ENCODE measurements at places on chromosomes 6 and 20.

DNA sequence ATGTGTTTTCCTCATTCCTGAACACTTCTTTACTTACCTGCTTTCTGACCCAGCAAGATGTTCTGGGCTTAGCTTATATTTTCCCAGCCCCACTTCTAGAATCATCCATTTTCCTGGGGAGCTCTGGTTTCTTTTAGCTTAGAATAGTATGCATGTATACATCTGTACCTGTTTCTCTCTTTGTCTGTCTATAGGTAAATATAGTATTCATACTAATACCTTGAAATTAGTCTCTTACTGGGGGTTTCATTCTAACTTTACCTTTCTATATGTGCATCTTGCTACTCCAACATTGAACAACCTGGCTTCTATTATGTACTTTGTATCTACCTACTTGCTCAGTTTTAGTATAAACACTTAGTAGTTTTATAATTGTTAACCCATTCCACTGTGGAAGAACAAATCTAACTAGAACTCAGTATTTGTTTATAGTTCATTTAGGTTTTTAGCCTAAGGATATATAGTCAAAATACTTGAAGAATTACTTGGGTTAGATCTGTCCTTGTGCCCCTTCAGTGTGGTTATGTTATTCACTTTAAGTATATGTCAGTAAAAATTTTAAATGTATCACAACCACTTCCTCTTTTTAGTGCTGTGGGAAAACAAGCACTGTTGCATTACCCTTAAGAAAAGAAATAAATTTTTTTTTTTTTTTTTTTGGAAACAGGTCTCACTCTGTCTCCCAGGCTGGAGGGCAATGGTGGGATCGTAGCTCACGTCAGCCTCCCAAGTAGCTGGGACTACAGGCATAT is 54.0 kb downstream of the ASXL1 start:
- no peak for DNase-seq

- no peak for DNase-seq
Measured at GRCh38 chr6:109332748-109333147, 49.5 kb downstream of the CD164 start.

GRCh38 chr20:58746620-58747019 is 54.0 kb downstream of the NPEPL1 start:
- DNase-seq: no peak

DNA sequence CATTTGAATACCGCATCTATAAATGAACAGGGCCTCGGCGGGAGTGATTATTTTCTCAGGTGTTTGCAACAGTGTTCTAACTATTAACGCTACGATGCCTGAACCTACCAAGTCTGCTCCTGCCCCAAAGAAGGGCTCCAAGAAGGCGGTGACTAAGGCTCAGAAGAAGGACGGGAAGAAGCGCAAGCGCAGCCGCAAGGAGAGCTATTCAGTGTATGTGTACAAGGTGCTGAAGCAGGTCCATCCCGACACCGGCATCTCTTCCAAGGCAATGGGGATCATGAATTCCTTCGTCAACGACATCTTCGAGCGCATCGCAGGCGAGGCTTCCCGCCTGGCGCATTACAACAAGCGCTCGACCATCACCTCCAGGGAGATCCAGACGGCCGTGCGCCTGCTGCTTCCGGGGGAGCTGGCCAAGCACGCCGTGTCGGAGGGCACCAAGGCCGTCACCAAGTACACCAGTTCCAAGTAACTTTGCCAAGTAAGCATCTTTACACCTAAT is 70.9 kb downstream of the HFE start:
- peak; percentile 99 for DNase-seq

DNA sequence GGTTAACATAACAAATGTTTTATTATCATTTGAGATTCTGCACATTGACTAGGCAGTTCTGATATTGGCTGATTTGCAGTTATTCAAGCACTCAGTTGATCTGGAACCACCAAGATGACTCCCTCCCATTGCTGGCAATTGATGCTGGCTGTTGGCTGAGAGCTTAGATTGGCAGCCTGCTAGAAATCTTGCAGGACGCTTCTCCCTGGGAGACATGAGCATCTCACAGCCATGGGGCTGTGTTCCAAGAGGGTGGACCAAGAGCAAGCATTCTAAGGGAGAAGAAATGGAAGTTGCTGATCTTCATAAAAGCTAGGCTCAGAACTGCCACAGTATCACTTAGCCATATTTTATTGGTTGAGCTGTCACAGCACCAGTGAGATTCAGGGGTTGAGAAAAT is 233.4 kb upstream of the ID4 start:
- no peak for DNase-seq

DNA sequence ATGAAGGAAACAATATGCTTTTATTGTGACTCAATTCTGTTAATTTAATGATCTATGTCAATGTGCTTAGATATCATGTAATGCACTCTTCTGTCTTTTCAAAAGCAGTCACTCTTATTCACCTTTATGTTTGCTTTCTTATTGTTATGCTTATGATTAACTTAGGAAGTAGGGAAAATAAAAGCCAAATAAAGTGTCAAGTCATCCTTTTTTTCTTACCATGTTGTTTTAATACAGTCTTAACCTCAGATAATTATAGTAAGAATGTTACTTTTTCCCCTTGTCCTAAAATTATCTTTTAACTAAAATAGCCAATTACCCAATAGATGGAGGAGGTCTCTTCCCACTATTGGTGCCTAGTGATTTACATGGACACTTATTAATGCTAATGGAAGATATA is 72.6 kb downstream of the TFAP2B start:
- no peak for DNase-seq

DNA sequence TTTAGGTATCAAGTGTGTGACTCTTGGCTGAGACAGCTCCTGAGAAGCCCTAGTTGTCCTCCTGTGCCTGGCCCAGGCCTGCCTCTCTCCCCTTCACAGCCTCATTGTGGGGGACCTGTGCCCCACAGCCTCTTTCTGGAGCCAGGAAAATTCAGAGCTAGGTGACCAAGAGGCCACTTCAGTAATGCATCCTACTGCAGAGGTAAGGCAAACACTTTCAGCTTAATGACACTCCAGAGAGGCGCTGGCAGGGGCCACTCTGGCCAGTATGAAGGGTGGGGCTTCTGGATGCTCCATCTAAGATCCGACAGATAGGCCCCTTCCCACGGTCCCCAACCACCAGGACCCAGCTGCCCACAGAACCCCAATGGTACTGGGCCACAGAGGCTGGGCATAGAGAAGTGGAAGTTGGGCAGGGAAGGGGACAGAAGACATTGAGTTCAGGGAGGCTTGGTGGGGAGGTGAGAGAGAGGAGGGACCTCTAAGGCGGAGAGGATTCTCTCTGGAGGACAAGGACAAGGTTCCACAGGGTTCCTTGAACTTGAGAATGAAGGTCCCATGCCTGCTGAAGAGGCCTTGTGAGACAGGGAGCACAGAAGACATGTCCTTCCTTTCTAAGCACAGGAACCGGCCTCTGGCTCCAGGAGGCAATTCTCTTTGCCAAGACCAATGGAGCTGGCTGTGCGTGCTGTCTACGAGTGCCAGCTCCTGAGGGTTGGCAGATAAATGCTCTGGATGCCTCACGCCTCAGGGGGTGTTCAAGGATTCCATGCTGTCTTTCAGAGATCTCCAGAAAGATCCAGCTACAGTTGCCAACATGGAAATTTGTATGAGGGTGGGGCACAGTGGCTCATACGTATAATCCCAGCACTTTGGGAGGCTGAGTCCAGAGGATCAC is 46.4 kb upstream of the TGM2 start:
- DNase-seq: no peak

DNA sequence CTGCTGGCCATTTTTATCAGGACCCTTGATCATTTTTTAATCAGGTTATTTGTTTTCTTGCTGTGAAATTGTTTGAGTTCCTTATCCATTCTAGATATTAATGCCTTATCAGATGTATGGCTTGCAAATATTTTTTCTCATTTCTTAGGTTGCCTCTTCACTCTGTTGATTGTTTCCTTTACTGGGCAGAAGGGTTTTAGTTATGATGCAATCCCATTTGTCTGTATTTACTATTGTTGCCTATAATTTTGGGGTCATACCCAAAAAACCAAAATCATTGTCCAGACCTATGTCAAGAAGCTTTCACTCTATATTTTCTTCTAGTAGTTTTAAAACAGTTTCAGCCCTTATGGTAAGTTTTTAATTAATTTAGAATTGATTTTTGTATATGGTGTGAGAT is 172.5 kb downstream of the SLC24A3 start:
- no peak for DNase-seq

GRCh38 chr20:7792150-7792869 is 147.9 kb downstream of the HAO1 start:
- DNase-seq: no peak

- no peak for DNase-seq
Measured at GRCh38 chr6:137299681-137300080, 80.5 kb upstream of the IFNGR1 start.

GRCh38 chr6:23465912-23466311 is 660.1 kb upstream of the NRSN1 start:
- DNase-seq: no peak

GRCh38 chr6:166459906-166460305 is 77.2 kb upstream of the MPC1 start:
- no peak for DNase-seq

GRCh38 chr6:92271091-92271490 is 1148.3 kb downstream of the EPHA7 start:
- no peak for DNase-seq

DNA sequence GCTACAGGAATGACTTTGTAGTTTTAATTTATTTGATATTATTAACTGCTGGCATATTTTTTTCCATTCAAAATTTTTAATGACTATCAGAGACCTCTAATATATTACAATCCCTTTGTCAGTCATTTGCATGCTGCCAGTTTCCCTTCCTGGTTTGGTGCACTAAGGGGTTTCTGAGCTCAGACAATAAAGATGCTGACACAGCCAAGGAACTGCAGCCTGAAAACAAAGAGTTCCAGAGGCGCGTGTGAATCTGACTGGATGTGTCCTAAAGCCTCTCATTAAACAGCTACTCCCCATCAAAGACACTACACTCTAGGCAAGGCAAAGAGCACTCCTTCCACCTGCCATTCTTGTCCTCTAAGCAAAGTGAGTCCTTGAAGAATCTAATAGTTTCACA is 116.8 kb upstream of the DST start:
- DNase-seq: no peak

DNA sequence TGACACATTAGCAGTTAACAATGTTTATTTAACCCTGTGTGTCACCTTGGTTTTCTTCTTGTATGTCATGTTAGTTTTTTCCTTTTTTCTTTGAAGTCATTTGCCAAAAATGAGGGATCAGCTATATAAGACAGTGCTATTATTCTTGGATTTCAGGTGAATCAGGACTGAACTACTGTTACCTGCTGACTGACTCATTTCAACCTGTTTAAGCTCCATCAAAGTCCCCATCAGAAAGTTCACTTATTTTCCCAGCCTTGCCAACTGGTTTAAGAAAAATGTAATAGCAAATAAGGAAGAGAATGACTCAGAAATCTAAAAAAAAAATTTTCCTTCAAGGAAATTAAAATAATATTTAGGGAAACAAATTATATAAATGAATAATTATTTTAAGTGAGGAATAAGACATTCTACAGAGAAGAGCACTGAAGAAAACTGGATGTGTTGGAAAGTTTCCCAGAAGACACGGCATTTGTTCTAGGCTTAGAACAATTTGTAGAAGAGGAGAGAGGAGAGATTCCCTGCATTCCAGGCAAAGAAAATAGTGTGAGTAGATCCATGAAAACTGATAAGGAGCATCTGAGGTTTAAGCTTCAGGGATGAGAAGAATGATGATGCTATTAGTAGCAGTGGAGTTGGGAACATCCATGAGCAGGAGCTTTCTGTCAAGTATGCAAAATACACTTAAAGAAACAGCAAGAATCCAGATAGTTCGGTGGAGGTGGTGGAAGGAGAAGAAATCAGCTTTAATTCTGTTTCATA is 84.9 kb upstream of the SIM1 start:
- DNase-seq: no peak

DNA sequence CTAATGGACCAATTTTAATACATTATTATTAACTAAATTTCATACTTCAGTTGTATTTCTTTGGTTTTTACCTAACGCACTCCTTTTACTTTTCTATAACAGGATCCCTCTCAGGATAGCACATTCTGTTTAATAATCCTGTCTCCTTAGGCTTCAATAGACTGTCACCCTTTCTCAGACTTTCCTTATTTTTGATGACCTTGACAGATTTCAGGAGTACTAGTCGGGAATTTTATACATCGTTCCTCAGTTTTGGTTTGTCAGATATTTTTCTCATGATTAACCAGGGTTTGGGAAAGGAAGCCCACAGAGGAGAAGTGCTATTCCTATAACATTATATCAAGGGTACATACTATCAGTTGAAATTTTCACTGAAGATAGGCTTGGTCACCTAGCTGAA is 768.0 kb upstream of the GJE1 start:
- no peak for DNase-seq

- no peak for DNase-seq
Measured at GRCh38 chr20:45997187-45997586, 11.5 kb upstream of the MMP9 start.

DNA sequence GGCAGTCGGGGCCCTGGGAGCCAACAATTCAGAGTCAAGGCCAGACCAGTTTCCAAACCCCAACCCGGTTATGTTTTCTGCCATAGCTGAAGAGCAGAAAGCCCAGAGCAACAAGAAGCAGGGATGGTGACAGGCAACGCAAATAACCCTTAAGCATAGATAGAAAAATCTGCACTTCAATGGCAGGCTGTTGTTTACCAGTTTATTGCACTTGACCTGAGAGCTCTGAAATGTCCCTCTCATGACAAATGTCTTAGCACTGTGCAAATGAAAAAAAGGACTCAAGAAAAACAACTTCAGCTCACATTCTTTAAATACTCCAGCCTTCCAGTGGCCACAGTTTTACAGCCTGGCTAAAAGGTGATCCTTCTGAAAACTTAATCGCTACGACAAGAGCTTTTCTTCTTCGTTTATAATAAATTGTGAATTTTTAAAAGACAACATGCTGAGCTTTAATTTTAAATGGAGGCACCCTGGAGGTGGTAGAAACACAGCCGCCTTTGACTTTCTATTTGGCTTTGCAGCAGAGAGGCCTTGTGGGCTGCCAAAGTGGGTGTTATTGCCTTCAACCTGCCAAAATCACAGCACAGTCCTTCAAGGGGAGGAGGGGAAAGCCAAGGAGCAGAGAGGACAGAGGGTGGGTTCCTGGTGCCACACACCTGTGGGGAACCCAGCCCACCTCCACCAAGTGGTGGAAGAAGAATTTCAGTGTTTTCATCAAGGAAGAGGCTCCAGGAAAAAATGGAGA is 289.5 kb upstream of the CDYL start:
- DNase-seq: no peak

DNA sequence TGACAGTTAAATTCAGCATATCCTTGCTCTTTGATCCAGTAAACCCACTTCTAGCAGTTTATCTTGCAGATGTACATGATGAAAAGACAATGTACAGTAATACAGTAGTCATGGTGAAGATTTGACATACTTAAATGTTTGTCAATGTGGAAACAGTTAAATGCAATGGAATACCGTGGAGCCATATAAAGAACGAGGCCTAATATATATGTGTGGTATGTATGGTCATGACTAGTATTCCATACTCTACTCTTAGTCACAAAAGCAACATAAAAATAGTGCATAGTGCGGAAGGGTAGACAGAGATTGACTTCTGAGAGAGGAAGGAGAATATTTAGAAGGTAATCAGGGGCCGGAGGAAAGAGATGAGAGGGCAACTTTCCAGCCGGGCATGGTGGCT is 70.7 kb upstream of the ARMC2 start:
- DNase-seq: no peak

- DNase-seq: no peak
Measured at GRCh38 chr6:131877999-131878789, 70.4 kb downstream of the ENPP1 start.

All from vagina (tissue), 2 donors.